Body of pancreas (tissue), 4 donors: ENCODE measurements at places on chromosomes 16 and 17. TPM values are rescaled to one million over a fixed set of nuclear protein-coding genes. Genes with fewer than 3 reads are reported as not detected.
A peak's percentile ranks its signal among the peaks of the same experiment; 100 is the strongest.

DNA sequence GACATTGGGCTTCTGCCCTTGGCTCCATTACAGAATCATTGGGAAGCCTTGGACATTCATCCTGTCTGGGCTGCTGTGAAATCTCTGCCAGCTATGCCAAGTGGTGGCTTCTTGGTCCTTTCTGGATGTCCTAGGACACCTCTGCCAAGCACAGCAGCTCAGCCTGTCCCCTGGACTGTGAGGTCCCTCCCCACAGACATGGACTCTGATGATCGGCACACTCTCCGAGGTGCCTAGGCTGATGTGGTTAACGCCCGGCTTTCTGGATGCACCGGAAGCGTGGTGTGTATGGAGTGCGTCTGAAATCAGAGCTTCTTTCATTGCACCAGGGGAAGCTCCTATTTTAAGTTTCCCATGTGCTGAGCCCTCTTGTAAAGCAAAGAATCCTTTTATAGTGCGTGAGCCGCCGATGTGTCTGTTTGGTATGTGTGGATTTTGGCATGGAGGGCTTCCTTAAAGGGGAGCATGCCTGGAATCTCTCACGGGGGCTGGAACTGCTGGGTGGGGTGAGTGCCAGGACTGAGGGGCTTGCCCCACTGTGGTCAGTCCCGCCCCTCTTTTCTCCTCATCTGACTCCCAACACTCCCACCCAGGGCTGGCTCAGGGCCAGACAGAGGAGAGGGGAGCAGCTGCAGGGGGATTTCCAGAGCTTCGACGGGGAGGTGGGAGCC lies 7.0 kb upstream of the ARHGAP23 start:
- DNase-seq: no peak

- DNase-seq: no peak
Observed at GRCh38 chr17:9020096-9020823, 1.1 kb upstream of the NTN1 start.

GRCh38 chr17:79888811-79889634 lies 49.8 kb upstream of the CBX4 start:
- DNase-seq: no peak

DNA sequence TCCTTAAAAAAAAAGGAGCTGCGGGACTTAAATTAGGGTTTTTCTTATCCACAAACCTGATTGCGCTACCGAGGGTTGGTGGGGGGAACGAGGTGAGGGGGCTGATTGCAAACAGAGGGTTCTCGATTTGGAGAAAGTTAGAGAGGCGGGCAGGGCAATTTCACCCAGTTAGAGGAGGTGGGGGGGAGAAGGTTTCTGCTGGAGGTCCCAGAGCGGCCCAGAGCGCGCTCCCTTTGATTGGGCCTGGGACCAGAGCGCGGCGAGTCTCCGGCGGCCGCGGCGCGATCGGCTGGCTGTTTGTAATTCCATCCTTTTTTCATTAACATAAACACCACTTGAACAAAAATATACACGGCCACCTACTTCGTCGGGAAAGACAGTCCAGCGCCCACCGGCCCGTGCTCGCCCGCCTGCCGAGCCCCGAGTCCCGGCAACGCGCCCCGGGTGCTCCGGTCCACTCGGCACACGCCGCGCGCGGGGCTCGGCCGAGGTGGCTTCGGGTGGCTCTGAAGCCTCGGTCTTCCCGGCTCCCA lies 13.3 kb upstream of the FOXF1 start:
- no peak for DNase-seq

- DNase-seq: no peak
Observed at GRCh38 chr16:7746941-7747340, 414.3 kb downstream of the RBFOX1 start.

GRCh38 chr16:86066811-86067210 lies 167.8 kb downstream of the IRF8 start:
- DNase-seq: no peak

GRCh38 chr16:75996491-75996890 lies 270.2 kb upstream of the CPHXL start:
- DNase-seq: no peak

DNA sequence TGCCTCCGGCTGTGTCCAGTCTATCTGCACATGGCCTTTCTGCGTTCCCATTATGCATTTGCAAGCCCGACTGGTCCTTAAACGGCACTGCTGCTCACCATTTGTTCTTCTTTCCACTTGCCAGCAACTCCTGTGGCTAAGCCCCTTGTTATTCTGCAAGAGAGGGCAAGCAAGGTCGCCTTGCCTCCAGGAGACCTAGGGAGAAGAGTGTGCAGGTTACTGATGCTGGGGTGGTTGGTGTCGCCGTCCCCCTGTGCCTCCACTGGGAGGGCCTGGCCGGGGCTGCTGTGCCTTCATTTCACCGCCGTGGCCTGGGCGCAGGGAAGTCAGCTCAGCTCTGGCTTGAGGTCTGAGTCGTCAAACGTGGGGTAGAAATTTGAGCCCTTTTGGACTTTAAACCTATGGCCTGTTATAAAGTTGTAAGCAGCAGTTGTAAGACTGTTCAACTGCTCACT lies 12.7 kb downstream of the SLC6A4 start:
- DNase-seq: no peak

GRCh38 chr17:3318336-3318735 lies 20.2 kb upstream of the OR3A1 start:
- DNase-seq: no peak

GRCh38 chr17:63579633-63580032 lies 21.1 kb upstream of the TACO1 start:
- DNase-seq: peak; percentile 22

DNA sequence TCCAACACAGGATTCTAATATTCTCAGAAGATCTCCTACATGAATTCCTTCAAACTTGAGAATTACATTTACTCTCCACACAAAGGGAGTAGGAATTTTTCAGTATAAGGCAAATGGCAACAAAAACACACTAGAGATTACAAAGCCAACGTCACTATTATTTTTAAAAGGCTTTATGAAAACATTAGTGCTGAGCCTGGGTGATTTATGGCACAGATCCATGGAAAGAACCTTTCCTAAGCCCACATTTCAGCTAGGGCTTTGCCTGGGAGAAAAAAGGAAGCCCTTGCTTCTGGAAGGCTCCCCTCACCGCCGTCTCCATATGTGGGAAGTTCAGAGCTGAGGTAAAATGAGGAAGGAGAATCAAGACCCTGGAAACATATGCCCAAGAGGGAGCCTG lies 499.4 kb upstream of the HSBP1 start:
- no peak for DNase-seq

- no peak for DNase-seq
Observed at GRCh38 chr16:76293980-76294379, 16.8 kb downstream of the CNTNAP4 start.

GRCh38 chr17:19487024-19487600 lies 46.5 kb upstream of the SLC47A1 start:
- DNase-seq: no peak

DNA sequence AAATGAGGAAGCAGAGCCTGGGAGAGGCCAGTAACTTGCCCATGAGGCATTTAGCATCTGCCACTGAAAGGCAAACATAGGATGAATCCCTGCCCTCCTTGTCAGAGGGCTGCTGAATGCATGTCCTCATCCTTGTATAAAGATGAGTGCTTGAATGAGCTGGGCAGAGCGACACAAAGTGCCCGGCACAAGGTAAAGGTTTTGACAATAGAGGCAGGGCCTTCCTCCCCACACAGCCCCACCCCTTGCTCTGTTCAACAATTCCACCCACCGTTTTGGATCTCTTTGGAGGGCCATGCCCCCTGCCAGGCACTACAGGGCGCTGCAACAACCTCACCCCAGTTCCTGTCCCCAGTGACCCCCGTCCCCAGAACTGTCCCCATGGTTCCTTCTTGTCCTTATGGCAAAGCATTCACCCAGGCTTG lies 1.4 kb upstream of the KRT19 start:
- DNase-seq: no peak

GRCh38 chr16:9509663-9510062 lies 418.2 kb downstream of the HAPSTR1 start:
- DNase-seq: no peak

DNA sequence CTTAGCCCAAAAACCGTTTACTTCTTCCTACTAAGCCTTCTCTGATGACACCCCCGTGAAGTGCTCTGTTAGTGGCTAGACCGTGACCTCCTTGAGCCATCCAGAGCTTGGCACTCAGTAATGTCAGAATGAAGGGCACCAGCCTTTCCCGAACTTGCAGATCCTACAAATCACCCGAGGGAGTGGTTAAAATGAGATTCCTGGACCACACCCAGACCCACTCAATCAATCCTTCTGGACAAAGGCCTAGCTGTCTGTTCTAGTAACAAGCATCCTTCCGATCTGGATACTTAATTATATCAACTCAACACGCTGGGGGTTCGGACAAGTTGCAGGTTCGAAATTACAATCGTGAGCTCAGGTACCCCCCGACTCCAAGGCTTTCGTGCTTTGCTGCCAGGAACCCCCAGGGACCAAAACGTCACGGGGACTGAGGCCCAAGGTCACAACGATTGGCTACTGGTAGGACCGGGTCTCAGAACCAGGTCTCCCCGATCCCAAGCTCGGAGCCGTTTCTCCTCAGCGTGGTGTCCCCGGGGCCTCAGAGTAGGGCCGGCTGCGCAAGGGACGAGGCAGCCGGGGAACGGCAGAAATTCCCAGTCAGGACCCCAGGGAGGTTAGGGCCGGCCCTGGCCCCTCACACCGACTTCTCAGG lies 527 bp downstream of the CIAPIN1 start:
- DNase-seq: peak; percentile 42

DNA sequence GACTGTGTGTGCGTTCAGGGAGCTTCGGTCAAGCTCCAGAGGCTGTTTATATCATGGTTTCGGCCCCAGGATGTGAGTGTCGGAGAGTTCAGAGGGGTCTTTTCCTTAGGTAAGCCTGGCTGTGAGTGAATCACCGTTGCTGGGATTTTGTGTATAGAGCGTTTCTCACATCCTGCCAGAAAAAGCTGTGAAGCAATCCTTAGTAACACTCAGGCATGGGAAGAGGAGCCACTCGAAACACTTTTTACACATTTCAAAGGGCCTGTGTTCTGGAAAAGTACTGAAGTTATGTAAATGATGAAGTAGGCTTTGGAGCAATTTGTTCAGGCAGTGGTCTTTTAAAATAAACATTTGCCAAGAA lies 662 bp downstream of the PGS1 start:
- no peak for DNase-seq

GRCh38 chr17:81726004-81726403 lies 13.9 kb downstream of the SLC25A10 start:
- peak; percentile 80 for DNase-seq

- DNase-seq: no peak
Observed at GRCh38 chr16:2493605-2494004, 18.7 kb downstream of the TBC1D24 start.

GRCh38 chr16:65071433-65072311 lies 50.2 kb downstream of the CDH11 start:
- DNase-seq: peak; percentile 12

GRCh38 chr16:85724936-85725335 lies 26.0 kb downstream of the C16orf74 start:
- no peak for DNase-seq

DNA sequence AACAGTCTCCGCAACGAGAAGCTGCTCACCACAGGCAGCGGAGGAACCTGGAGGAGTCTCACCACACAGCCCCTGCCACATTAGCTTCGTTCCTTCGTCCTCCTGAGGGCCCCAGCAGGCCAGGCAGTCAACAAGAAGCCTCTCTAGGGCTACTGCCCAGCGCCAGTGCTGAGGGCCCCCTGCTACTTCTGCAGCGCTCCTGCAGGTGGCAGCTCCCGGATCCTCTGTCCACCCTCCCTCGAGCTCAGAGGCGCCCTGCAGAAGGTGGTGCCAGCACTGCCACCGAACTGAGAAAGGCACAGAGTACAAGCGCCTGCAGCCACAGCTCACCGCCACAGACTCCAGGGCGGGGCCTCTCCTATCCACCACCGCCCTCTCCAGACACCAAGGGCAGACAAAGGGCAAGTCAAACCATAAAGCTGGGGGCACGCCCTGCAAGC lies 27.3 kb downstream of the KDM8 start:
- DNase-seq: no peak

DNA sequence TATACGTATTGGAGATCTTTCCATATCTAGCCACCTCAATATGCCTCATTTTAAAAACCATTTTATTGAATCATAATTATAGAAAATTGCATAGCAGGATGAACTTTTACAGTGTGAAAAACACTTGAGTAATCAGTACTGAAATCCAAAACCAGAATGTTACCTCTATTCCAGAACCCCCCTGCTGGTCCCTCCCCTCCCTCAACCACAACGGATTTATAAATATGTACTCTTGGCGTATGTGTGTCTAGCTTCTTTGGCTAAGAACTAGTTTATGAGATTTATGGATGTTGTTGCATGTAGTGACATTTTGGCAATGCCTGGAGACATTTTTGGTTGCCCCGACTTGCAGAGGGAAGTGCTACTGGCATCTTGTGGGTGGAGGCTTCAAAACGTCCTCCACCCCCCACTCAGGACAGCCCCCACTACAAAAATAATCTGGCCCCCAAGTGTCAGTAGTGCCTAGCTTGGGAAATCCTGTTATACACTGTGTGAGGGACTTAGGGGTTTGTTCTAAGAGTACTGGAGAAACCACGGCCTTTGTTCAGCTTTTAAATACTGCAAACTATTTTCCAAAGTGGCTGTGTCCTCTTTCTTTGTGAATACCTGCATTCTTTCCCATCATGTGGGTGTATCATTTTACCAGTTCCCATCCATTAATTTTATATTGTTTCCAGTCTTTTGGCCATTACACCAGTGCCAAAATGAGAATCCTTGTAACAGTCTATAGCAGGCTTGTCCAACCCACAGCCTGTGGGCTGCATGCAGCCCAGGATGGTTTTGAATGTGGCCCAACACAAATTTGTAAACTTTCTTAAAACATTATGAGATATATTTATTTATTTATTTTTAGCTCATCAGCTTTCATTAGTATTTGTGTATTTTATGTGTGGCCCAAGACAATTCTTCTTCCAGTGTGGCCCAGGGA lies 23.7 kb downstream of the ITPRIPL2 start:
- no peak for DNase-seq

GRCh38 chr17:50818921-50819657 lies 16.3 kb upstream of the WFIKKN2 start:
- DNase-seq: no peak

DNA sequence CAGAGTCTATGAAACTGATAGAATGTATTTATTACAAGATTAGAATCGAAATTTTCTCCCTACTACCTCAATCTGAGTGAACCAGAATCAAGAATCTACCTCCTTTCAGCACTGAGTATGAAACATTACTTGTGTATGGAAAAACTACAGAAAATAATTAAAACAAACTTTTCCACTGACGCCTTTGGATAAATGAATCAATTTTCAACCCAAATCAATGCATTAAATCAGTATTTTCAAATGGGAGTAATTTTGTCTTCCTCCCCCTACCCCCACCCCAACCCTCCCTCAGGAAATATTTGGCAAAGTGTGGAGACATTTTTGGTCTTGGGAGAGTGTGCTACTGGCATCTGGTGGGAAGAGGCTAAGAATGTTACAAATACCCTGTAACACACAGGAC lies 7.8 kb upstream of the ABCA10 start:
- no peak for DNase-seq

GRCh38 chr16:4272114-4272956 lies 488 bp downstream of the TFAP4 start:
- peak; percentile 61 for DNase-seq

INCA1 gene
- 1.0 TPM for total RNA-seq

SMPD3 gene
- total RNA-seq: 1.3 TPM

KRT40 gene
- 1.6 TPM for total RNA-seq

CD300H gene
- not detected for total RNA-seq

KCNH6 gene
- total RNA-seq: 0.78 TPM

MSLN gene
- total RNA-seq: not detected

NPIPA3 gene
- total RNA-seq: not detected

CCL4 gene
- not detected for total RNA-seq

ACSM3 gene
- total RNA-seq: 65.9 TPM

GHDC gene
- total RNA-seq: 35.8 TPM

ASB16 gene
- 10.5 TPM for total RNA-seq

CCL1 gene
- total RNA-seq: not detected

ZNF652 gene
- total RNA-seq: 26.4 TPM

RASL10B gene
- 8.8 TPM for total RNA-seq

EVPL gene
- 4.9 TPM for total RNA-seq

PIGS gene
- 11.7 TPM for total RNA-seq

FSCN2 gene
- 7.0 TPM for total RNA-seq
